ENCODE measurements at places on chromosomes 4 and X.

DNA sequence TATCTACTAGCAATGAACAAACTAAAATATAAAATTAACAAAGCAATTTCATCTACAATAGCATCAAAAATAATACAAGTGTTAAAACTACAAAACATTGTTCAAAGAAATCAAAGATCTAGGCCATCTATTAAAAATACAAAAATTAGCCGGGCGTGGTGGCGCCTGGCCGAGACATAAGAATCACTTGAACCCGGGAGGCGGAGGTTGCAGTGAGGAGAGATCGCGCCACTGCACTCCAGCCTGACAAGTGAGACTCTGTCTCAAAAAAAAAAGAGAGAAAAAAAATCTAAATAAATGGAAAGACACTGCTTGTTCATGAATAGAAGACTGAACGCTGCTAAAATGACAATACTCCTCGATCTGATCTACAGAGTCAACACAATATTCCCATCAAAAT lies 139.2 kb downstream of the RBM47 start:
- DNase-seq: no peak

DNA sequence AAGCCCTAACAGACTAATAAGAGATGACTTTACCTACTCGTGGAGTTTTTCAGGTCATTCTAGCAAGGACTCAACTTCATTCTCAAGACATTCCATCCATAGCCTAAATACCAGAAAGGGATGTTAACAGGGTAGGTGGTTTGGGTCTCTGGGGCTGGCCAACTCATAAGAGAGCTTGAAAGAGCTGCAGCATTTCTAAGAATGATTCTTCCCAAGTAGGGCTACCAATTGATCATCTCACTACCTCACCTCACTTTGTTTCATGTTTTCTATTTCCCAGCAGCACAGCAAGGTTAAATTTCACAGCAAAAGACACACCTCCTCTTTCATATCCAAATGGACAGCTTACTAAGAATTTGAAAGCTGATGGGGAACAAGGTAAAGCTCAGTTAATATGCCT lies 614.8 kb upstream of the DIPK2B start:
- DNase-seq: no peak

GRCh38 chr4:94334476-94334875 lies 8.2 kb downstream of the HPGDS start:
- no peak for DNase-seq

GRCh38 chr4:109113521-109113920 lies 188.9 kb downstream of the COL25A1 start:
- peak; percentile 34 for DNase-seq

- peak; percentile 41 for DNase-seq
Measured at GRCh38 chr4:83329521-83330110, 5.0 kb downstream of the HPSE start.
